Amniotic epithelial cell (primary cell): ENCODE measurements at places on chromosomes 4 and X.
A peak's percentile ranks its signal among the peaks of the same experiment; 100 is the strongest.

- no peak for DNase-seq
Measured at GRCh38 chrX:51954592-51954991, 61.2 kb downstream of the MAGED1 start.

DNA sequence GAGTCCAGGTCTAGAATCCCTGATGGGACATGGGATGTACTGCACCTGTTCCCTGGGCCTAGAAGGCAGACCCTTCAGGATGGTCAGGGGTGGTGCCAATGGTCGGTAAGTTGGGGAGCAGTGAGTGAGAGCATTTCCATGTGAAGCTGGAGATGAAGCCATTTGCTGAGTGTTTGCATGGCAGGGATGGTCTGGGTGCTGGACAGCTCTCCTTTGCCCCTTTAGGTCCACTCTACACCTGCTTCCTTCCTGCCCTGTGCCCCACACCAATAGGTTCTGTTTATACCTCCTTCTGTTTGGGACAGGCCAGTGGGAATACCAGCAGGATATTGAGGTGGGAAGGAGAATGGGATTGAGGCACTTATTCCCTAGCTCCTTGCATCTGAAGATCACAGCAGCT is 181.3 kb downstream of the STK32B start:
- DNase-seq: no peak

- DNase-seq: no peak
Measured at GRCh38 chr4:38273407-38273806, 313.2 kb downstream of the PTTG2 start.

GRCh38 chr4:27020203-27020602 is 159.6 kb downstream of the STIM2 start:
- no peak for DNase-seq

GRCh38 chrX:15985937-15986336 is 131.3 kb upstream of the AP1S2 start:
- peak; percentile 6 for DNase-seq

DNA sequence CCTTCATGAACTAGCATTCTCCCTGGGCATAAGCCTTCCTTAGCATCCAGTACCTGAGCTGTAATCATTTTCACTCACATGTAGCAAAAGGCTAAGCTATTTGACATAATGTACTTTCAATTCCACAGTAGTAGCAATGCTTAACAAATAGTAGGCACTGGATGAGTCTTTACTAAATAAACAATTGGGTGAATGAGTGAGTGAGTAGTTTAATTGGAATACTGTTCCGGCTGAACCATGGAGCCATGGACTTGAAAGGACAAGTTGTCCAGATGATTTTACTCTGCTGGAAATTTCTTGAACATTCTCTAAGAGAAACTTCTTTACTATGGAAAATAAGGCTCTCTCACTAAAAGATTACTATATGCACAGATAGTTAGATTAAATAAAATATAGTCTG is 159.3 kb downstream of the FAM47B start:
- no peak for DNase-seq

DNA sequence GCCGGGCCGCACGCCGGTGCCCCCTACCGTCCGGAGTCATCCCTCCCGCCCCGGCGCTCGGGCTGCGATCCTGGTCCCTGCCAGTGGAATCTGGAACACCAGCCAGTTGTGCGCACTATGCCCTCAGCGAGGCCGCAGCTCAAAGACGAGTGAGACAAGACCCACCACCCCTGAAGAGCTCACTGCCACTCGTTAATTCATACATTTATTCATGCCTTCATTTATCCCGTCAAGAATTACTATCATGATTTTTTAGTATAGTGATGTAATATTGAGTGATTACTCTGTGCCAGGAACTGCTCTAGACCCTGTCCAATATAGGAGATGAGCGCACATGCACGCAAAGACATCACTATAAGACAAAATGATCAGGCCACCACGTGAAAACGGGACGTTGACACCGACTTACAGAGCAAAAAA is 247 bp upstream of the PPA2 start:
- DNase-seq: peak; percentile 71

GRCh38 chrX:19650996-19651395 is 135.7 kb upstream of the MAP3K15 start:
- DNase-seq: no peak

- peak; percentile 81 for DNase-seq
Measured at GRCh38 chr4:74157154-74157553, 764 bp upstream of the MTHFD2L start.

GRCh38 chrX:107700317-107700774 is 72.0 kb downstream of the PRPS1 start:
- DNase-seq: peak; percentile 98

DNA sequence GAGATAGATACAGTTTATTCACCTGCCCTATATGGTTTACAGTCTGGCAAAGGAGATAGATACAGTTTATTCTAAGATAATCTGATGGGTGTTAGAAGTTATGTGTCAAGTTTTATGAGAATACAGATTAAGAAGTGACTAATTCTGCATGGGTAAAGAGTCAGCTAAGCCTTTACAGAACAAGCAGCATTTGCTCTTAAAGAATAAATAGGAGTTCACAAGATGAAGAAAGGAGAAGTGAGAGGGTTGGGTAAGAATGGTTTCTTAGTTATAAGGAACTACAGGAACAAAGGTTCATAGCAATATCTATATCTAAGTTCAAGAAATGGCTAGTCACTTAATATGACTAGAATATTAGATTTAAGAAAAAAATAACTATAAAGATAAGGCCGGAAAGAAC is 47.6 kb downstream of the THOC2 start:
- no peak for DNase-seq

- DNase-seq: no peak
Measured at GRCh38 chrX:17104433-17104832, 158.0 kb downstream of the REPS2 start.

- DNase-seq: no peak
Measured at GRCh38 chr4:152697284-152698088, 17.7 kb upstream of the TMEM154 start.

DNA sequence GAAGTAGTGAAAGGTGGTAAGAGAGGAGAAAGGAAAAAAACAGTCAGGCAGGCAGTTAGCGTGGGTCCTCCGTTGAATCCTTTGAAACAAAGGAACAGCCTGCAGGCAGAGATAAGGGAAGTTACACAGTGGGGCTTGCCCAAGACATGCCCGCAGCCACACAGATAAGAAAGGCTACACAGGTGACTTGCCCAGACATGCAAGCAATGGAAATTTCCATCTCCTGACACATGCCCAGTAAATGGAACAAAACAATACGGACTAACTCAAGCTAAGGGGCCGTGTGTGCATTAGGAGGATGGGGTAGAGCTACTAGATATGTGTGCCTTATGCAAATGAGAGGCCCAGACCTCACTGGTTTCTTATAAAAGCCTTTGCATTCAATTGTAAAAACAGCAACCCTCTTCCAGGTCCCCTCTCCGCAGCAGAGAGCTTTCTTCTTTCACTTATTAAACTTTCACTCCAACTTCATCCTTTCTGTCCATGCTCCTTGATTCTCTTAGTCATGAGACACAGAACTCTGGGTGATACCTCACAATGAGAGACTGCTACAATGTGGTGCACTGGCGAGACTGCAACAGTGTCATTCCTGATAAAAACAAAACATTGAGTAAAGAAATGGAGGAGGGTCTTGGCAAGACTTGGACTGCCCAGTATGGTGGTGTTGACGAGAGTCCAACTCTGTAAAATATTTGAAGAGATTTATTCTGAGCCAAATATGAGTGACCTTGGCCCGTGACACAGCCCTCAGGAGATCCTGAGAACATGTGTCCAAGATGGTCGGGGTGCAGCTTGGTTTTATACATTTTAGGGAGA is 997.4 kb upstream of the PRKX start:
- no peak for DNase-seq

GRCh38 chrX:20951016-20951810 is 423.0 kb upstream of the CNKSR2 start:
- no peak for DNase-seq

DNA sequence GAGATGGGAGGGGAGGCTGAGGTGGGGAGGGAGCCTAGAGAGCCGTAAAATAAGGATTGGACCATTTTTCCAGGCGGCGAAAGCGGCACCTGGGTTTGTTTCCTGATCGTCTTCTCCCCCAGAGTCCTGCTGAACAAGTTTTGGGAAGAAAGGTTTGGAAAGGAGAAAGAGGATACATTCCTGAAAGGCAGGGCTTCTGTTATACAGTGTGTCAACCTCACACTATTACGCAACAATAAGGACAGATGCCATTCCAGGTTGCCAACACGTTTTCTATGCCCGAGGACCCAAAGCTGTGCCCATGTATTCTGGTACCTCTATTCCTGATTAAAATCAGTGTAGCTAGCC is 658 bp downstream of the SCOC start:
- no peak for DNase-seq

DNA sequence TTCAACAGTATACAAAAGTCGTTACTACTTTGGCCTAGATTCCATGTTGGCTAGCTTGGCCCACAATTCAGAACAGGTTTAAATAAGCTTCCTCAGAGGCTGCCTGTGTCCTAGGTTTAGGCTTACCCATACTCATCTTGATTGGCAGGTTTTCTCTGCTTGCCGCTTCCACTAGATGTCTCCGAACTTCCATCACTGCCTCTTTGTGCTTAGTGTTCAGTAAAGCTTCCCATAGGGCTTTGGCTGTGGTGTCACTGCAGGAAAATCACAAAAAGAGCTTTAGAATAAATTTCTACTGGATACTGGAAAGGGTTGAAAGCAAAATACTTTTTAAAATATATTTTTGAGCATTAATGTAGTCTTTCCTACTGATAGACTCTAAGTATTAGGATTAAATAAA is 52.4 kb downstream of the SCFD2 start:
- peak; percentile 43 for DNase-seq

DNA sequence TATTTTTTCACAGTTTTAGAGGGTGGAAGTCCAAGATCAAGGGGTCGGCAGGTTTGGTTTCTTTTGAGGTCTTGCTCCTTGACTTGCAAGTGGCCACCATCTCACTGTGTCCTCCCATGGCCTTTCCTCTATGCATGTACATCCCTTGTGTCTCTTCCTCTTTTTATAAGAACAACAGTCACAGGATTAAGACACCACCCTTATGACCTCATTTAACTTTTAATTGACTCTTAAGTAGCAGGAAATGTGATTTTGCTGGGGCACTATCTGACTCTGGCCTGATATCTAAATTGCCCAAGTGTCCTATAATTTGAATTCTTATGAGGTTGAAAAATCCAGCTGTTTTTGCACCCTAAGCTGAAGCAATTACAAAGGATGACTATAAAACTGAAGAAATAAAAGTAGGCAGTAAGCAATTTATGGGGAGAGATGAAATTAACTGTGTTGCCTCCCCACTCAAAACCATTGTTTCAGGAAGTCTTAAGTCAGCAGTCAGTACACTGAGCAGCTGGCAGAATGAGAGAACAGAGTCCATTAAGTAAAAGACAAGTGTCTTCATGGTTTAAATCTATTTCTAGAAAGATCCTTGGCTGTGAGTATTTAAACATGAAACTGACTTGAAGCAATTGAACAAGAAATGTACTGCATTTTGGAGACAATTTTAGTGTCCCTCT is 601.3 kb downstream of the SPRY1 start:
- DNase-seq: no peak

- DNase-seq: peak; percentile 80
Measured at GRCh38 chrX:154486396-154487207, at the start of gene UBL4A. Gene UBL4A, minus strand, starts transcription at chrX:154486615. Its CDS starts 31 bp downstream, at chrX:154486584.

GRCh38 chrX:39736216-39737211 is 361.2 kb downstream of the BCOR start:
- peak; percentile 17 for DNase-seq

DNA sequence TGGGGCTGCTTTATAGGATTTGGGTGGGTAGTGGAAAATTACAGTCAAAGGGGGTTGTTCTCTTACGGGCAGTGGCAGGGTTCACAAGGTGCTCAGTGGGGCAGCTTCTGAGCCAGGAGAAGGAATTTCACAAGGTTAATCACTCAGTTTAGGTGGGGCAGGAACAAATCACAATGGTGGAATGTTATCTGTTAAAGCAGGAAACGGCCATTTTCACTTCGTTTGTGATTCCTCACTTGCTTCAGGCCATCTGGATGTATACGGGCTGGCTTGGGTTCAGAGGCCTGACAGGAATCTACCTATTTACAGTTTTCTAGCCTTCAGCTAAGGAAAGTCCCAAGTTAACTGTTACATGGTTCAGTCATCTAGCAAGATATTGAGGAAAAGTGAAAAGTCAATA is 1003.5 kb downstream of the STPG2 start:
- DNase-seq: no peak

GRCh38 chrX:130793975-130794374 is 109.0 kb downstream of the ENOX2 start:
- no peak for DNase-seq

GRCh38 chr4:98434816-98435215 is 173.6 kb downstream of the RAP1GDS1 start:
- DNase-seq: peak; percentile 54

DNA sequence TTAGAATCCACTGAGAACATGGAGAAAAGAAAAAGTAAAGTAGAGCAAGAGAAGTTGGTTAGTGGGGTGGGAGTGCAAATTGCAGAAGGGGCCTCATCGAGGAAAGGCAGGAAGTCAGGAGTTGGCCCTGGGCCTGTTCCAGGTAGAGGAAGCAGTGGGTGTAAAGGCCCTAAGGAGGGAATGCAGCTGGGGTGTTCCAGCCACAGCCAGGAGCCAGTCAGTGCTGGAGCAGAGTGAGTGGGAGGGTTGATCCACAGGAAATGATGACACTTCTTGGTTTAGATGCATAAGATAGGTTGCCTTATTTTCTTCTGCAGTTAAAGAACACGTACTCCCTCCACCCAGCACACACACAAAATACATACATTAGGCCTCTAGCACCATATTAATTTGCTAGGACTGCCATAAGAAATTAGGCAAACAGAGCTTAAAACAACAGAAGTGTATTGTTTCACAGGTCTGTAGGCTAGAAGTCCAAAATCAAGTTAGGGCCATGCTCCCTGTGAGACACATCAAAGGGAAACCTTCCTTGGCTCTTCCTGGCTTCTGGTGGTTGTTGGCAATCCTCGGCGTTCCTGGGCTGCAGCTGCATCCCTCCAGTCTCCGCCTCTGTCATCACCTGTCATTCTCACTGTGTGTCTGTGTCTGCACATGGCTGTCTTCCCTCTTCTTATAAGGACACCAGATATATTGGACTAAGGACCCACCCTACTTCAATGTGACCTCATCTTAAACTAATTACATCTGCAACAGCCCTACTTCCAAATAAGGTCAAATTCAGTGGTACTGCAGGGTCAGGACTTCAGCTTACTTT is 205.9 kb downstream of the AASDH start:
- peak; percentile 62 for DNase-seq

GRCh38 chr4:183100827-183101226 is 1.8 kb downstream of the WWC2 start:
- DNase-seq: no peak

DNA sequence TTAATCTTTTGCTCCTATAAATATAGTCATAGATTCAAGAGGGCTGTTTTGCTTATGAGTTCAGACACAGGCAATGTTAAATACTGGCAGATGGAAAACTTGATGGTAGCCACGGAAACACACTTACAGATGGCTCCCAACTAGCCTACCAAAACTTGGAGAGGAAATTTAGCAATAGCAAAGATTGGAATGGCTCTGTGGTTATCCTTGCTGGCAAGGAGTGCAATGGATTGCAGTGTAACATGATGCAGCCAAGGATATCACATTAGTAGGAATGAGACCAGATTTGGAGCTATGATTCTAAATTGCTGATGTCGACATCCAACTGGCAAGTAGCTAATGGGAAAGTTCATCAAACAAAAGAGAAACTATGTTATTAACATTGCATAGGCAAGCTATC is 791.0 kb upstream of the DIAPH2 start:
- peak; percentile 0 for DNase-seq

GRCh38 chr4:76605099-76605563 is 170.1 kb downstream of the SHROOM3 start:
- no peak for DNase-seq

GRCh38 chrX:77114501-77114900 is 332.7 kb upstream of the FGF16 start:
- no peak for DNase-seq
